CD4-positive, alpha-beta T cell treated with Interleukin-4 for 4 hours (primary cell): ENCODE measurements at places on chromosomes 5 and 9.

DNA sequence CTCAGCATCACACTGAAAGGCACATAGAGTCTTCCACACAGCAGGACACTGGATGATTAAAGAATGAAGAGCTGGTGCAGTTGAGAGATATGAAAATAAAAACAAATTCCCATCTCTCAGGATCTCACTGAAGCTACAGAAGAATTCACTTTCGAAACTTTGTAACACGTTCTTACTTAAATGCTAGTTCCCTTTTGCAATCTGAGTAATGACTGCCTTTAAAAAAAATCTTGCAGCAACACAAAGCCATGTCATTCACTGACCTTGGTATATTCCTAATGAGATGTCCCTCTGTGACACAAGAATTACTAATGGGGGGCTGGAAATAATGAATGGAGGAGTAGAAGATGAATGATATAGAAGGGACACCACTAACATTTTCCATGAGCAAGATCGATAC lies 201.8 kb downstream of the GLIS3 start:
- no peak for DNase-seq

DNA sequence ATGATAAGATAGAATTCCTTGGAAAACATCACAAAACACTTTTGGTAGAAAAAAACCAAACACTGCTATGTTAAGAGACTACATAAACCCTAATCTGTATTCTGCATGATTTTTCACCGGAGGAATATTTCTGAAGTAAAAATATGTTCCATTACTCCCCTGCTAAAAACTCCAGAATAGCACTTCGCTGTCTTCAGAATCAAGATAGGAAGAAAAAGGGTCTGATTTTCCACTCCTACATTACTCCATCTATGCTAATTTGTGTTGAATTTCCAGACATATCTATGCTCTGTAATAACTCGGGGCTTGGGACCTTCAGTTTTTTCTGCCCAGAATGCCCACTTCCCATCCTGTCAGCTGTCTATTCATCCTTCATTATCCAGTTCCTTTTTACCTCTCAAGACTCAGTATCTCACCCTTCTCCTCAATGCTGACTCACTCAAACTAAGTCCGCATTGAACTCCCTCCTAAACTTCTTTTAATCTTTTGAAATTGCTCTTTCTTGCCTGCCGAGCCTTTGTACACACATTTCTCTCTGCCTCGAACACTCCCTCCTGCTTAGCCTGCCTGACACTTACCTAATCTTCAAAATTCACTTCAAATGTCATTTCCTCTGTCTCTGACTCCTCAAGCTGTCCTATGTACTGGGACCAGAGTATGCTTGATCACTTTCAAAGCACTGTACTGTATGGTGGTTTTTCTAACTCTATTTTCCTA lies 171.0 kb downstream of the ARRDC3 start:
- DNase-seq = no peak

DNA sequence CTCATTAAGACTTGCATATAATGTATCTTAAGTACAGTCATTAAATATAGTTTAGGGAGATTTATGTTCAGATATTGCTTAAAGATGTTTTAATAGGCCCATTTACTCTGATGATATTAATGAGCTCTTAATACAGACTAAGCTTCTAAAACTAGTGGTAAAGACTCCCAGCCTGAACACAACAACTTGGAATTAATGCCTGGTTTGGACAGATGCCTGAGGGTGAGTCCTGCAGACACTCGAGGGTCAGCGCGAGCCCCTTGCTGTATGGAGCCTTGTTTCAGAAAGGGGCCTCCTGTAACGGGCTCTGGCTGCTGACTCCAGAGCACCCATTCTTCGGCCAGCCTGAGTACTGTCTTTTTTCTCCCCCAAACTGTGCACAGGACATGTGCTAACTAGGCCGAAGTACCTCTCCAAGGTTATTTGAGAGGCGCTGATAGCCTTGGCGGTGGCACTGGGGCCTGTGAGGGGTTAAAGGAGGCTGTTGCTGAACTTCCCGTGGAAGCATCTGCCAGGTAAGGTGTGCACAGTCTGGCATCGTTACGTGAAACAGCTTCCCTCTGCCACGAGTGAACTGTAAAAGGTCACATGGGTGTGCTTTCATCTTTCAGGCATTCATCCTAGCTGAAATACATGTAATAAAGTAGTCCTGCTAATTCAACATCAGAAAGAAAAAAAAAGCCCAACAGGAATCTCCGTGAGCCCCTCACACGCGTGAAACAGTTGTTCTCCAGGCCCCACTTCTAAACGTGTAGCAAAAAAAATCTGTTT lies 113.4 kb downstream of the MVB12B start:
- no peak for DNase-seq

GRCh38 chr5:50975840-50976239 lies 309.4 kb downstream of the PARP8 start:
- no peak for DNase-seq
